ENCODE measurements at places on chromosomes 12 and 14.

- DNase-seq = no peak
These were observed 1.7 kb downstream of the ATF7 start for GRCh38 chr12:53624458-53624857.

DNA sequence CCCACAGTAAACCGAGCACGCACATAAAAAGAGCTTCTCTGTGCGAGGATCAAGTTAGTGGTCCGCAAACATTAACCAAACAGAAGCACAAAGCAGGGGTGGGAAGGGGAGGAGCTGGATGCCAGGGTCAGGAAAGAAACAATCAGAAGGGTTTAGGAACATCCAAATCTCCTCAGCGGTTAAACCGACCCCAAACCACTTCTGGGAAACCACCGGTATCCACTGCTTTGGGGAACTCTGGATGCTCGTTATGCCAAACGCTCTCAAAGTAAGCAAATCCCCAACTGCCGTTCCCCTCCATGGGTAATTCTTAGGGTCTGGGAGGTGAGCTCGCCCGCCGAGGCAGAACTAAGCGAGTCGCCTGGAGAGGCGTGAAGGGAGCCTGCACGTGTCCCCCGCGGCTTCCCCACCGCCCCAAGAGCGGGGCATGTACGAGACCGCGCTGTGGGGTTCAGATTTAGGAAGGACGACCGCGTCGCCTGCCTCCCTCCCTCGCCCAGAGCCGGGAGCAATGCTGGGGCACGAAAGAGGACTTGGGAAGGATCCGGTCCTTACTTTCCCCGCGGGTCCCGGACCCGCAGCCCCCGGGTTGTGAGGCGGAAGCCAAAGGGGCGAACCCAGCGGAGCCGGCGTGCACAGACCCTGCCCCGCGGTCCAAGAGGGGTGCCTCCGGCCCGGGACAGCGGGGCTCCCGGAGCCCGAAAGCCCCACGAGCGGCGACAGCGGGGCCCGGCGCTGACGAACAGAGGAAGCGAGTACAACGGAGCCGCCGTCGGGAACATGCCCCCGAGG lies 711 bp downstream of the SBNO1 start:
- DNase-seq = no peak

DNA sequence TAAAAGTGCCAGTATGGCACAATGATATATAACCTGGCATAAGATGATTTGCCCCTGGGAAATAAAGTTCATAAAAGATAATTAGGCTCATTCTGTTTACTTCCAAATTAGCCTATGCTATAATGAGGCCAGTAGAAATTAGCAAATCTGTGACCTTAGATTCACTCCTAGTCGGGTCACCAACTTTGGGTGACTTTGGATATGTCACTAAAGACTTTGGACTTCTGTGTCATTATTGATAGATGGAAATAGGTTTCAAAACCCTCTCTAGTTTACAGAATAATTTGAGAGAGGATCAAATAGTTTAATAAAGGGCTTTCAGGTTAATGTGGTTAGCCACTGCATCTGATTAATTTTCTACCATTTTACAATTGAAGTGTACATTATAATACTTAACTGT lies 1869.3 kb upstream of the FLRT2 start:
- no peak for DNase-seq

DNA sequence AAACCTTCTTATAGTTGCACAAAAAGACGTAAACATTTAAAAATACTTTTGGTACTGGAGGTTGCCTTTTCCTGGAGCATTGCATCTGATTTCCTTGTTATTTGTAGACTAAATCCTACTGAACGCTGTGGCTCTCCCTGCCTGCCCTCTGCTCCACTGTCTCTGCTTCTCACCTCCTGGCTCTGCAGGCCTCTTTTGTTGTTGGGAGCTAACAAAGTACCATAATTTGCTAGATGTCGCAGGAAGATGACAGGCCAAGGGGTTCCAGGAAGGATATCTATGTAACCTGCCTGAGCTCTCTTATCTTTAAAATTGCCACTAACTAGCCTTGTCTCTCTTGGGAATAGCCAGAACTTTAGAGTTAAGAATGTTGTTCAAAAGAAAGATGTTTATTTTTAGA lies 21.4 kb downstream of the SYNE2 start:
- DNase-seq = no peak

- no peak for DNase-seq
These were observed 182.7 kb downstream of the PCNX1 start for GRCh38 chr14:71089971-71090370.
